ENCODE measurements at places on chromosomes 4 and X.
A peak's percentile ranks its signal among the peaks of the same experiment; 100 is the strongest.

- DNase-seq, result no peak
Observed at GRCh38 chr4:168743601-168744000, 246.7 kb downstream of the PALLD start.

DNA sequence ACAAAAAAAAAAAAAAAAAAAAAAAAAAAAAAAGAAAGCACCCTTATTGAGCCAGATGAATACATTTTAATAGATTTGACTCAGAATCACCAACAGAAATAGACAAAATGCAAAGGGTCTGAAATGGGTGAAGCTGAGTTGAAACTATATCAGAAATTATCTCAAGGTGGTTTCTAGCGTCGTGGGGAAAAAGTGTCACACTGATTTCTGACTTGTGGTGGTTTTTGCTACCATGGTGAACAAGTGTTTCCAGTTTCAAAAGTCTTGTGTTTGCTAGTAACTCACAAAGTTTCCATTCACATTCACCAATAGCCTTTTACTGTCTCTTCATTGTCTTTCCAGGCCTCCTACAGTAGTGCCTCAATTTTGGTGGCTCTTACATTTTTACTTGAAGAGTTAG is 135.5 kb downstream of the ARHGAP24 start:
- DNase-seq, result no peak

- no peak for DNase-seq
Observed at GRCh38 chr4:81600520-81601357, 129.0 kb upstream of the RASGEF1B start.

DNA sequence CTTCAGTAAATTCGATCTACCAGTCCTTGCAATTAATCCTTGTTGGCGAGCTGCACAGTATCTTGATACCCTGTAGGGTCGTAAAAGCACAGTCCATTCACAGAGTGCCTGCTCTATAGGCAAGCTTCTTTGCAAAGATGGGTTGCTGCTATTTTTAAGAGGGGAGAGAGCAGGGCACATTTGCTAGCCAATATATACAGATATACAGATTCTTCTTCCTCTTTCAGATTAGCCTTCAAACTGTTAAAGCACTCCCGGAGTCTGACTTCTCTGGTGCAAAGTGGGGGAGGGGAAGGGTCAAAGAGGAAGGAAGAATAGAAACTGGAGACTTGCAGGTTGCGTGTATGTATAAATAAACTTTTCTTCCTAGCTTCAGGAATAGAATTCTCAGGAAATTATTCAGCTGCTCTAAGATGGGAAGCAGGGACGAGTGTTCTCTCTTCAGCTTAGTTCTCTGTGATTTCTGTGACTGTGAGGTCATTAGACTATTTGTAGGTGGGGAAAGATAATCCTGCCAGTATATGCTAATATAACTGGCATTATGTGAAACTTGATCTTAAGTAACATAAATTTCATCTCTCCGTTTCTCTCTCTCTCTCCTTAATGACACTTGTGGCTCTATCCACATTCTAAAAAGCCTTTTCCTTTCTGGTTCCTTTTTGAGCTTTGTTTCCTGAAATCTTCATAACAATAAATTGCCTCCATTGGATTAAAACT is at the start of gene CYSLTR1:
Gene CYSLTR1, minus strand, starts transcription at position 242 of the 717 bp plus-strand sequence. CDS start 53,865 bp downstream, outside the sequence.
- no peak for DNase-seq

GRCh38 chrX:37462346-37462745 is 109.1 kb upstream of the LANCL3 start:
- DNase-seq, result no peak

GRCh38 chr4:94419956-94420355 is 31.8 kb upstream of the PDLIM5 start:
- no peak for DNase-seq

DNA sequence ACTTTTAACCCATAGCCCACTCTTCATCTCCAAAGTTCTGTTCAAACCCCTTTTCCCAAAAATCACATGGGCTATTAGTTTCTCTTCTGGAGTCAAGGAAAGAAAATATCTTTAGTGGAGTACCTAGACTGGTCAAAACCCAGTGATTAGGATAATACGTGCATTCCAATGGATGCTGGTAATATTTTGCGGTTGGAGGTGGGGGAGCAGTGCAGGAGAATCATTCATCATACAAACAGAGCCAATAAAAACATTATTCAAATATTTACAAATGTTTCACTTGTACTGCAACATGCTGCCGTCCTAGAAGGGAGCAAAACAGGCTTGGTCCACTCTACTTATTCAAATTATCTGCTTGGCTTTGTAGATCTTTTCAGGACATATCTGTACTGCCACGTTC is 57.2 kb upstream of the RAB9B start:
- no peak for DNase-seq

DNA sequence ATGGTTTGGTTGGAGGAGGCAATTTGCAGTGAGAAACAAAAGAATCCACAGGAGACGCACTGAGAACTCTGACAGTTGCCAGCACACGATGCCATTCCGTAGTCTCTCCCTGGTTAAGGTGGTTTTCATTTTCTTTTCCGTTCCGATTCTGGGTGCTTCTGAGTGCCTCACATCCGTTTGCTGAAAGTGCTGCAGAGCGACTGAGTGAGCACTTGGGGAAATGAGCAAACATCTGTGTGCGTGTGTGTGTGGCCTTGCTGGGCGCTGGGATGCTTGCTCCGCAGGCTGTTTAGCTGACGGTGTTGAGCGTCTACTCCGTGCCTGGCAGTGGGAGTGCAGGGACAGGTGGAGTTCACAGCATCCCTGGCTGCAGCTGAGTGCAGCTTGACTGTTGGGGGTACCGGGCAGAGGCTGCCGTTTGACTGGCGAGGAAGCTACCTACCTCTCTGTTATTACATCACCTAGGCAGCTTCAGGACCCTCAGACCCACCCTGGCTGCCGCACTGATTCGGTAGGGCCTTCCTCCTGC is 49.3 kb downstream of the SORCS2 start:
- no peak for DNase-seq

GRCh38 chrX:24294619-24295018 is 19.2 kb downstream of the SUPT20HL2 start:
- peak; percentile 57 for DNase-seq

- DNase-seq, result peak; percentile 20
Observed at GRCh38 chr4:53702334-53703266, 111.3 kb upstream of the LNX1 start.

GRCh38 chr4:99960648-99961047 is 10.6 kb upstream of the H2AZ1 start:
- DNase-seq, result no peak

DNA sequence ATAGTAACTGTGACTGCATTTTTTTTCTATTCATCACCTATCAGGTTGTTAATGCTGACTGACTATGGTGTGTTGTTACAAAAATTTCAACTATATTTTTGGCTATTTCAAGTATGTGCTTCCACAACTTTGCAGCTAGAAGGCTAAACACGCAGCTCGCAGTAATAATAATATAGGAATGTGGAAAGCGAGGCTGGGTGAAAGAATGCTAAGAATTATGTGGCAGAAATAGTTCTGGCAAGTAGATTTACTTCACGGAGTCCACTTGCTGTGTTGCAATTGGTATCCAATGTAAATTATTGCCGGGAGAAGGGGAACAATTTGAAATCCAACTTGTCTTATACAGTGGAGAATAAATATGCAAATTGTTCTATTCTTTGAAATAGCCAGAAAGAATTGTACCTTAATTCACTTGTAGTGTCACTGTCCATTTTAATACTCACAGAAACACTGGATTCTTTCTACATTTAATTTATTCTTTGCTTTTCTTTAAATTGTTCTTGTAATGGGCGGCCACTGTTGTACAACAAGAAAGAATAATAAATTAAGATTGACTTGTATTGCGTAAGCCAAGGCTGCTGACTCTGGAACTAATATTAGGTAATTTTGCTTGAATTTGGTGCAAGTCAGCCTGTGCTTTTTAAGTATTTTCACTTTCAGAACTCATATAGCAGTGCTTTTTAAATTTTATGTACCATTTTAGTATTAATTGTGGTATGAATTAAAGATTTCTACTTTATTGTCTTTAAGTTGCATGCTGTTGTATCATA is 154.9 kb downstream of the FRMPD4 start:
- no peak for DNase-seq

- no peak for DNase-seq
Observed at GRCh38 chr4:42678512-42678911, 21.6 kb upstream of the ATP8A1 start.

DNA sequence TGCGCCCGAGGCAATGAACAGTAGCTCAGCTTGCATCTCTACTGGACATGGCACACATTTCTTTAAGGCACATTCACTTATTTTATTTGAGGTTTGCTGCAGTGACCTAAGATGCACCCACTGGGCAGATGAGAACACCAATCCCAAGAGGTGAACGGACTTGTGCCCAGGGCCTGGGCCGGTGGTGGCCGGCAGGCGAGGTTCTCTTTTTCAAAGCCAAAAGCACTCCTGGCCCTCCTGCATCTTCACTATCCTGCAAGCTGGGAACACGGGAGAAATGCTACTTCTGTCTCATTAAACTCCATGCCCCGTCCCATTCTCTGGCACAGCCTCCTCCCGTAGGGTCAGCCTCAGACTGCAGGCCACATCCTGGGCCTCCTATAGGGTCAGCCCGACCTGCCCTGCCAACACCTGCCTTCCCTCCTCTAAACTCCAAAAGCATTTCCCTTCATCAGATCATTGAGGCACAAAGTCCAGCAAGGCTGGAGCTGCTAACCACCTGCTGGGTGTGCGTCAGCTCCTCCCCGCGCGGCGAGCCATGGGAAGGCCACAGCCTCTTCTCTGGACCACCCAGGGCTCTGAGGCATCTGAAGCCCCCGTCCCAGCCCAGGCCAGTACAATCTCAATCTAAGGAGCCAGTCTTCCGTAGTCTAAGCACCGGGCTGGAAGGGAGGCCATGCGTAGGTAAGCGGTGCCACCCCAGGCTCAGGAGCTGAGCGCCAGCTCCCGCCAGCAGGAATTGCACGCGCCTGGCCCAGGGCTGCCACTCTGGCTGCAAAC is 166.1 kb downstream of the AFAP1 start:
- no peak for DNase-seq

- no peak for DNase-seq
Observed at GRCh38 chr4:134812611-134813010, 611.0 kb upstream of the PABPC4L start.

GRCh38 chr4:76546759-76547742 is 112.0 kb downstream of the SHROOM3 start:
- DNase-seq, result no peak

DNA sequence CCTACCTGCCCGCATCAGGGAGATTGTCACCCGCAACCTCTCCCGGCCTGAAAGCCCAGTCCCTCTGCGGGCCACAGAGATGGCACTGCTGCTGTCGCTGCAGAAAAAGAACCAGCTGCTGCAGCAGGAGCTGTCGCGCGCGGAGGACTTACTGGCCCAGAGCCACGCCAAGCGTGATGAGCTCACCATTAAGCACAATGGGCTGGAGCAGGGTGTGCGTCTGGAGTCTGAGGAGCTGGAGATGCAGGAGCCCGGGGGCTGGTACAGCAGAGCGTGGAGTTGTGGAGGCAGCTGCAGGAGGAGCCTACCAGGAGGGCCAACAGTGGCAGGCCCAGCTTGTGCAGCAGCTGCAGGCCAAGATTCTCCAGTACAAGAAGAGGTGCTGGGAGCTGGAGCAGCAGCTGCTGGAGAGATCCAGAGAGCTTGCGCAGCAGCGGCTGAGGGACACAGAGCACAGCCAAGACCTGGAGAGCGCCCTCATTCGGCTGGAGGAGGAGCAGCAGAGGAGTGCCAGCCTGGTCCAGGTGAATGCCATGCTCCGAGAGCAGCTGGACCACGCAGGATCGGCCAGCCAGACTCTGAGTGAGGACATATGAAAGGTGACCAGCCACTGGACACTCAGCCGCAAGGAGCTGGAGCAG is 11.3 kb downstream of the SMIM10L2A start:
- no peak for DNase-seq

- no peak for DNase-seq
Observed at GRCh38 chr4:62670514-62670913, 1470.4 kb downstream of the ADGRL3 start.

GRCh38 chr4:145340071-145340675 is 141.5 kb upstream of the SMAD1 start:
- DNase-seq, result peak; percentile 51

- DNase-seq, result no peak
Observed at GRCh38 chr4:175539498-175539897, 272.6 kb downstream of the GPM6A start.

DNA sequence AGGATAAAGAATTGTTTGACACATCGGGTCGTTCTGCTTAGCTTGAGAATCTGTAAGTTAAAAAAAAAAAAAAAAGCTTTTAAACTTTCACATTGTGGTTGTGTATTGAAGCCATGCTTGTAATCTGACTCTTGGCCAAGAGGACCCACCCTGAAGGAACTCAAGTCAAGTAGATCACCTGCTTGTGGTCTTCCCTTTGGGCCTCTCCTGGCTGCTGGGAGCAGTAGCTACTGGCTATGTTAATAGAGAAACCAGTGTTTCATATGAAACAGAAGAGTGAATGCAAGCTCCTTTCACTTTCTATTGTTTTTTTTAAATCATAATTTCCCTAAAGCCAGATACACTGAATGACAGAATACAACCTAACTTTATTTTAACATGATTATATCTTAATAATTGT is 402.4 kb upstream of the NDST4 start:
- no peak for DNase-seq

GRCh38 chr4:4334798-4335520 is 44.9 kb downstream of the ZBTB49 start:
- peak; percentile 76 for DNase-seq

- no peak for DNase-seq
Observed at GRCh38 chrX:7586126-7586525, 256.8 kb upstream of the VCX start.

DNA sequence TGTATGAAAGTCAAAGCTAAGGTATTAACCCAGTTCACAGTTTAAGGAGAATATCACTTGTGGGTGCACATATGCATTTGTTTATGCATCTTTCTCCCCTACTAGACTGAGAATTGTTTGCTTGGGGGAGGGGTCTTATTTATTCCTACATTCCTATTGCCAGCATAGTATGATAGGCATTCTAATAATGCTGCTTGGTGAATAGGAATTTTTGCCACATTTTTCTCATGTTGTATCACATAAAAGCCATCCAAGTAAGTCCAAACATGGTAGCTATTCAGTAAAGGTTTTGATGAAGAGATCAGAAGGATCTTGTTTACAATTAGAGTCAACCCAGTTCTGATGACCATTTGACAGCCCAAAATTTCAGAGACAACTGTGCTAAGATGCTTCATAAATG is 48.6 kb downstream of the ASB9 start:
- DNase-seq, result no peak

DNA sequence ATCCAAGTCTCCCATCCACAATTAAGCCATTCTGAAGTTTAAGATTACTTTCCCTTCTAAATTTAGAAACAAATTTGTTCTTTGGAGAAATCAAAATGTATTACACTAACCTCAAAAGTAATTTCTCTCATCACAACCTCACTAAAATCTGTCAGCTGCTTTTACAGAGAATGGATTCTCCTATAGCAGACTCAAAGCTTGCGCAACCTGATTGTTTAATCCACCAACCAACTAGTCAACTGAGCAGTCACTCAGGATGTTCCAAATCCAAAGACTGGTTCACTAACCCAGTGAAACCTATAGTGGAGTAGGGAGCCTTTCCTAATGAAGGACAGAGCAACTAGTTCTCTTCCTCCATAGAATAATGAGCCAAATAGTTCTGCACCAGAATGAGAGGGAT is 44.3 kb downstream of the RCHY1 start:
- no peak for DNase-seq

DNA sequence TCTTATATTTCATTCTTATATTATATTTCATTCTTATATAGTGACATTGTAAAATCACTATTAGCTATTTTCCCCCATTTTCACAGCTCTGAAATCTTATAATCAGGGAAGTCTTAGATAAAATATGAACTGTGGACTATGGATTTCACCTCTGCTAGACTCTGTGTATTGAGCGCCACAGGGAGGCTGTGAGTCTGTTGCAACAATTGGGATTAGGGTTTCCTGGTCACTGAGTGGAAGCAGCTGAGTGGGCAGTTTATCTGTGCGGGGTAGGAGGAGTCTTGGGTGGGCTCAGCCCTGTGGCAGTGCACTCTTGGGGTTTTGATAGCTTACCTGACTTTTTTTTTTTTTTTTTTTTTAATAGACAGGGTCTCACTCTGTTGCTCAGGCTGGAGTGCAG is 249.5 kb downstream of the PTTG2 start:
- DNase-seq, result no peak

All from WTC11 (cell line).